ENCODE measurements at places on chromosomes 7 and 10.

GRCh38 chr7:48363174-48363573 lies 191.9 kb downstream of the ABCA13 start:
- no peak for DNase-seq

- no peak for DNase-seq
Measured at GRCh38 chr10:30992681-30993080, 39.0 kb downstream of the ZNF438 start.

- DNase-seq, result no peak
Measured at GRCh38 chr7:81308643-81309322, 389.9 kb upstream of the SEMA3C start.

GRCh38 chr7:116552602-116553001 lies 27.8 kb downstream of the CAV1 start:
- no peak for DNase-seq

GRCh38 chr10:101612872-101613271 lies 24.8 kb downstream of the DPCD start:
- no peak for DNase-seq

DNA sequence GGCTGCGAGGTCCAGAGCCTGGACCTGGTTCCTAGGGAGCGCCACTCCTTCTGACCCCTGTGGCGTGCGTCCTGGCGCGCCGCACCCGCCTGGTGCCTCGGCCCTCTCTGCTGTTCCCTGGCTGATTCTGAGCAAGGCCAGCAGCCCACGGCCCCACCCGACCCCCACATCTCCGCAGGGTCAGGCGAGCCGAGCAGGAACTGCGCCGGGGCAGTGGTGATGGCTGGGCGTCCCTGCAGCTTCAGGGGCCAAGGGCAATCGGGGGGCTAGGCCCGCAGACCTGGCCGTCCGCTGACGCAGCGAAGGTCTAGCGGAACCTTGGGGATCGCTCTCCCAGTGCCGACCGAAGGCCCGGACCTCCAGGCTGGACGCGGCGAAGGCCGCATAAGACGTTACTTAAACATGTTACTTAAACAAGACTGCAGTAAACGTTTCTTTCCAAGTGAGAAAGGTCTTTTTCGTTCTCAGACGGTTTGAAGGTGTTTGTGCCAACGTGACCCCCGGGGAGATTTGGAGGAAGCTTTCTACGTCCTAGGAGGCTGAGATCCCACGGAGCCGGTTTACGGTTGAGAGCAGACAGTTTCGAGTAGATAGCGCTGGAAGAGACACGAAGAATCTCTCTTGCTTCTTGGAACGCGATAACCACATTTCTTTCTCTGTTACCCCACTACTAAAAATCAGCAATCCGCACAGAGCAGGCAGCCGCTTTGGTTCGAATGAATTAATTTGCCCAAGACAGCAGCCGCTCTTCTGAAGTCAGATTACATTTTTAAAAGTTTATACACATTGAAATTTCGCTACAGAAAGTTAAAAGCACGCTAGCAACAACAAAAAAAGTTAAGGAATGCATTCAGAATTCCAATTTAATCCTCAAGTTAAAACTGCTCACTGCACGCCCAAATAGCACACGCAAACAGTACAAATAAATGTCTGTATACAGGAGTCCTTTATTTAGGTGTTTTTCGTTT lies 4.9 kb upstream of the NKX2-3 start:
- no peak for DNase-seq

All from effector CD8-positive, alpha-beta T cell (primary cell).